ENCODE measurements at places on chromosomes 6 and 20.

DNA sequence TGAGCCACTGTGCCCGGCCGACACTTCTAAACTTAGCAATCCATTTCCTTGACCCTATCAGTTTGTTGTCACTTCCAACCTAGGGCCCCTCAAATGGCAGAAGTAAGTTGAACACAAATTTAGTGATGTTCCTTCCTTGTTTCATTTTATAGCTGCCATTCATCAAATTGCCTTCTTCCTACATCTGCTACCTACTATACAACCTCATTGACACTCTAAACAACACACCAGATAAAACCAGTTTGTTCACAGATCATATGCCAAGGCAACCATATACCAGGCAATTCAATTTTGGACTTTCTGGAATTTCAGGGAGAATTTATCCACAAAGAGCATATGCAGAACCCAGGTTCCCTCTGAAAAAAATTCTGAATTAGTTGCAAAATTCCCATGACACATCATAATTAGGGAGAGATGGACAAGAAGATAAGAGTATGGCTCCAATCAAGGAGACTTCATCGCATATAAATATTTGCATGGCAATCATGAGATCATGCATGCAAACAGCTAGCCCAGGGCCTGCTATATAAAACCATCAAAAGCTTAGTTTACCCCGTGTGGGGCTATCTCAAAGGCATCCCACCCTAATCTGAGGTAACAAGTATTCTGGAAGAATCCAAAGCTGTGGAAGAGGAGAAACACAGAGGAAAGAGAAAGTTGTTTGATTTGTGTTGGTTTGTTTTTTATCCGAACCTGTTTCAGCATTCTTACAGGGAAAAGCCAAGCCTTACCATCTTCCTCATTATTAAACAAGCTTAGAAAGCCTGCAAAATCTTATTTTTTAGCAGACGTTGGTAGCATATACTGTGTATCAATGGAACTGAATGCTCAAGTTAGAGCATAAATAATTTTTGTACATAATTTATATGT, 132.8 kb upstream of the TNFAIP3 start:
- no peak for DNase-seq

GRCh38 chr6:83247471-83247870, 54.3 kb downstream of the RWDD2A start:
- DNase-seq = no peak

DNA sequence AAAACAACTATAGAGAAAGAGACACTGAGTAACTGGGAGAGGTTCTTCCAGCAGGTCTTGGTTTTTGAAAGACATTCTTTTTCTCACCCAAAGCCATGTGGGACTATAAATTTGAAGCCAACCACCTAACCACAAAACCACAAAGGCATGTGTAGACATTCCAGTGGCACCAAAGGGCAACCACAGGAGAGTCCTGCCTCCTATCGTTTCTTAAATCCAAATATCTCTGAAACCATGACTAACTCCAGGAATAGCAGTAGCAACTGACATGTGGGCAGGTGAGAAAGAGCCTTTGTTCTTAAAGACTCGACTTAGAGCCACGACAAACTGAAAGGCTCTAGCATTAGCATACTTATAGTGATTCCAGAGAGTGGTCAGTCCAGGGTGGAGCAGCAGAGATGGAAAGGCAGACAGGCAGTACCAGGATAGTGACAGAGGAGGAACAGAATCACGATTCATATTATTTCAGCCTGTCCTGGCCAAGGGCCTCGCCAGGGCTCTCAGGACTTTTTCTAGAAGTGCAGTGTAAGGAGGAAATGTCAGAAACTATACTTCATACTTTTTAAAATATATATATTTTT, 9.4 kb upstream of the COL9A1 start:
- DNase-seq = peak; percentile 96

- no peak for DNase-seq
These were observed 63.5 kb upstream of the PHACTR2 start for GRCh38 chr6:143614235-143614634.

GRCh38 chr6:166351715-166352285, 9.5 kb upstream of the SFT2D1 start:
- peak; percentile 12 for DNase-seq

DNA sequence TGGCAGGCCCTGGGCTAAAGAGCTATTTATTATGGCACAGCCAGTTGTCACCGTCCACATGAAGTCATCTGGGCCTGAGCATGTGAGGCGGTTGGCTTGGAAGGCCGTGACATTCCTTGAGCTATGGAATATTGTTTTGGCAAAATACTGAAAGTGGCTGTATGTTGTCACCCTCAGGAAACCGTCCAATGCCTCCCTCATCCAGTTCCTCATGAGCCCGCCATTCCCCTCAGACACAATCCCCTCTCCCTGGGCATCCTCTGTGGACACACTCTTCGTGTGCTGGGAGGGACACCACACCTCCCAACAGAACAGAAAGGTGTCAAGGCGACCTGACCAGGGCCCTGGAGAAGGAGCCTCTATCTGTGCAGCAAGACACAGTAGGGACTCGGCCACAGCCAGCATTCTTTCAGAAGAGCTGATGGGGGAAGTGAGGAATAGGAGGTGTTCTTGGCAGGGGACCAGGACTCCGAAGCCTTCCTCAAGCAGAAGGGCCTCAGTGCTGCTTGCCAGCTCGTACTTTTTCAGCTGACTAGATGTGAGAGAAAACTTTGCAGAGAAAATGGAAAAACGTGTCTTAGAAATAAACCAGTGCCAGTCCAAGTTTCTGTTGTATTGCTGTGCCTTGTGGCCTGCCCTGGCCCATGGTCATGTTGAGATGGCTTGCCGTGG, 120.5 kb downstream of the SOD2 start:
- DNase-seq = no peak

GRCh38 chr6:45148278-45148677, 179.9 kb upstream of the RUNX2 start:
- DNase-seq = no peak

- DNase-seq = peak; percentile 61
These were observed 278.3 kb upstream of the PLCB4 start for GRCh38 chr20:8790442-8791074.

GRCh38 chr20:49503176-49503575, 20.7 kb upstream of the KCNB1 start:
- no peak for DNase-seq

DNA sequence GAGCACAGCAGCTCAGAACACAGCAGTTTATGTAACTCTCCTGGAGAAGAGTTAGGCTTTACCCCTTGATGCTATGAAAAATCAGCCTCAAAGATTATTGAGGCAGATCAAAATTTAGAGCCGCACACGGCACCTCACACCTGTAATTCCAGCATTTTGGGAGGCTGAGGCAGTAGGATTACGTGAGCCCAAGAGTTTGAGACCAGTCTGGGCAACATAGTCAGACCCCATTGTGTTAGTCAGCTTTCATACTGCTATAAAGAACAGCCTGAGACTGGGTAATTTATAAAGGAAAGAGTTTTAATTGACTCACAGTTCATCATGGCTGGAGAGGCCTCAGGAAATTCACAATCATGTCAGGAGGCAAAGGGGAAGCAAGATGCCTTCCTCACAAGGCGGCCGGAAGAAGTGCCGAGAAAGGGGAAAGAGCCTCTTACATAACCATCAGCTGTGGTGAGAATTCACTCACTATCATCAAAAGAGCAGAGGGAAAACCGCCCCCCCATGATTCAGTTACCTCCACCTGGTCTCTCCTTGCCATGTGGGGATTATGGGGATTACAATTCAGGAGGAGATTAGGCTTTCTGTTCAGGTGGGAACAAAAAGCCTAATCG, 87.7 kb downstream of the SGK1 start:
- no peak for DNase-seq

DNA sequence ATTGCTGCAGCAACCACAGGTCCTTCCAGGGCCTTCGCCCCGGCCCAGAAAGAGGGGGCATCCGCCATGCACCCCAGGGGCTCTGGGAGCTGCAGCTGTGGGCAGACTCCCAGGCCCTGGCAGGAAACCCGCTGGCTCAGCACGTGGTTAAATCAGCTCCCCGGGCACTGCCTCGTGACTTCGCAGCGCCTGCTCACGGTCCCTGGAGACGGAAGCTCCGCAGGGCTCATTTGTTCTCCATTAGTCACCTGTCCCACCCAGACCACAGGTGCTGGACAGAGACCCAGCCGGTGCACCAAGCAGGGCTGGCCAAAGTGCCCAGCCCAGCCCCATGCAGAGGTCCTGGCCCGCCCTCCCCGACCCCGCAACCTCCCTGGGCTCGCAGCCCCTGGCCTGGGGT, 14.7 kb downstream of the KCNQ2 start:
- peak; percentile 28 for DNase-seq

- DNase-seq = no peak
These were observed 482.8 kb upstream of the SULF2 start for GRCh38 chr20:48267860-48268633.

DNA sequence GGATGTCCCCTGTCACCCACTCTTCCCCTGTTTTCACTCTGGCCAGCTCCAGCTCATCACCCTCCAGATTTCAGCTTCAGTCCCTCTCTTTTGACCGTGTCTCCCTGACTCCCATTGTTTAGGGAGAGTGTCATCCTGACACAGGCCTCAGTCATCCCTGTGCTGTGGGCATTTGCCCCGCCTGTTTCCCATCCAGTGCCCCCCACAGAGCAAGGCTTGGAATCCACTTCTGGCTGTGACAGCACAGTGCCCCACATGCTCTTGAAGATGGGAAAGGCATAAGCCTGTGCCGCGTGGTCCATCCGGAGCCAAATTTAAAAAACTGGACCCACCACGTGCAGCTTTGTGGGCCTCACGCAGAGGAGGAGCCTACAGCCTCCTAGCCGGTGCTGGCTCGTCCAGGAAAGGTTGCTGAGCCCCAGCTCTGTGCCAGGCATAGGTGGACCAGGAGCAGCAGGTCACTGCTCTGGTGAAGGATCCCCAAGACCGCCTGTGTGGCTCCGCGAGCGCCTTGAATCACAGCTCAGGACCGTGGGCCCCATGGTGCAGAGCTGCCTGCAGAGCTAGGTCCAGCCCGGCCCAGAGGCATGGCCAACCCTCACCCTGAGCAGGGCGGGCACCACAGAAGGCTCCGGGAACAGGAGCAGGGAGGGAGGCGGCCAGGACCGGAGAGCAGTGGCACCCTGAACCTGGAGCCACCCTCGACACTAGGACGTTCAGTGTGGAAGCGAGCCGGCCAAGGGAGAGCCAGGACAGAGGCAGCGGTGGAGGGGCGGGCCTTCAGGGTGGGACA, 172.8 kb downstream of the CDH4 start:
- DNase-seq = no peak

DNA sequence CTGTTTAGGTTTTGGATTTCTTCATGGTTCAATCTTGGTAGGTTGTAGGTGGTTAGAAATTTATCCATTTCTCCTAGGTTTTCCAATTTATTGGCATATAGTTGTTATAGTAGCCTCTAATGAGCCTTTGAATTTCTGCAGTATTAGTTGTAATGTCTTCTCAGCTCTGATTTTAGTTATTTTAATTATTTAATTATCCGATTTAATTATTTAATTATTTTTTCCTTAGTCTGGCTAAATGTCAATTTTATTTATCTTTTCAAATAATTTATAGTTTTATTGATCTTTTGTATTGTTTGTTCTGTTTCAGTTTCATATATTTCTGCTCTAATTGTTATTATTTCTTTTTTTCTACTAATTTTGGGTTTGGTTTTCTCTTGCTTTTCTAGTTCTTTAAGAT, 28.1 kb upstream of the SOX4 start:
- DNase-seq = no peak

- DNase-seq = no peak
These were observed 462.3 kb upstream of the JARID2 start for GRCh38 chr6:14783594-14783993.

DNA sequence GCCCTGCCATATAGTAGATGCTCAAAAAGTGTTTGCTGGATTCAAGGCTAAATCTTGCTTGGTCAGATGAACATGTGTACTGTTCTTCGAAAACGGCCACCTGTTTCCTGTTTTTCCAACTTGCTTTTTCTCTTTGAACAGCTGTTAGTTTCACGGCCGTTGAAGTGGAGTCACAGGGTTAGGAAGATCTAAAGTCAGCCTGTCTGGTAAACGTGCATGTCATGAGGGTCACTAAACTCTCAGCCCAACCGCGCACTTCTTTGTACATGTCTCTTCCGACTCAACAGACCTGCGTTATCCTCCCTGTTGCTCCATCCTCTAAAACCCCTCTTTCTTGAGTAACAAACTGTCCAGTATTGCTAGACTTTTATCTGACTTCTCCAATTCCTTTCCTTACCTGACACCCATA, 93.2 kb upstream of the MAN1A1 start:
- peak; percentile 97 for DNase-seq

DNA sequence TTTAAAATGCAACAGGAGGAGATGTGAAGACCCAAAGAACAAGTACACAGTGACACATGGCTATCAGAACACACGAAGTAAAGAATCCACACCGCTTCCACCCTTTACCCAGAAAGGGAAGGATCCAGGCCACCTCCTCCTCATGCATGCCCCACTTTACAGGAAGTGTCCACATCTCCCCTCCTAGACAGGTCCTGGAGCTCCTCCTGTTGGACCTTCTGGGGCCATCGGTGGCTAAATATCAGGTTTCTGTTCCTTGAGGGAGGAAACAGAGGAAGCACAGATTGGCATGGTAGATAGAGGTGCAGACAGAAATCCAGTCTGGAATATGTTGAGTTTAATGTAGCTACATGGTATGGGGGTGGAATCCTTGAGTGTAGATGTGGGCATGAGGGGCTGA, 10.9 kb downstream of the NINL start:
- no peak for DNase-seq

- DNase-seq = no peak
These were observed 33.9 kb upstream of the TBX18 start for GRCh38 chr6:84798257-84798656.

DNA sequence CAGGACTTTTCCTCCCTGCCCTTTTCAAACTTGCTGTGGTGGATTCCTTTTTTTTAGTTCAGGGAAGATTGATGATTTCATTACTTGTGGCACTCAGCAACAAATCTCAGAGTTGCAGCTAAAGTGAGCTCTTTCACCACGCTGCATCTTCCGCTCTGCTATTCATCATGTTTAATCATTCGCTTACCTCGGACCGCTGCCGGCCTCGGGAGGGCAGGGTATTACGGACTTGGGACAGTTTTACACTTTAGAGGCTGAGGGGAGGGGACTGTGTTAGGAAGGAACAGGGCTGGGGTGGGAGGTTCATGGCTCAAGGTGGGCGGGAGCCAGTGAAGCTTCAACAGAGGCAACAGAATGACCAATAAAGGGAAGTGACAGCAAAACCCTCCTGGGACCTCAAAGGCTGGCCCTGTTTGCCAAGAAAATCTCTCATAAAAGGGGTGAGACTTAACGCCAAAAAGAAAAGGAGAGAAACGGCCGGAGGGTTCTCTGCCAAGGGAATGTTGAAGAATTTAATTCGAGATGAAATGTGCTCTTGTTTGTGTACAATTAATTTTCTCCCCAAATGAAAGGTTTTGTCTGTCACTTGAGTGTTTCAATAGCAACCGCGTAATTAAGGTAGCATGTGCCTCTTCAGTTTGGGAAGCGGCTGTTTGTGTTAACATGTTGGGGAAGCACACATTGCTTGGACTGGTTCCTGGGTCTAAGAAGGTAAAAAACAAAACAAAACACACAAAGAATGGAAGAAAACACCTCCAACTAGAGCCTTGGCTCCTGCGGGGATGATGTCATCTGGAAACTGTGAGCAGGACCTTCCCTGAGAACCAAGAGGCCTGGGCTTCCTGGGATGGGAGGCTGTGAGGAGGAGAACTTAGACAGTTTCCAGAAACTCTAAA, 72.5 kb upstream of the SULF2 start:
- DNase-seq = no peak
